Renal cortical epithelial cell (primary cell): ENCODE measurements at places on chromosomes 7 and 10.

DNA sequence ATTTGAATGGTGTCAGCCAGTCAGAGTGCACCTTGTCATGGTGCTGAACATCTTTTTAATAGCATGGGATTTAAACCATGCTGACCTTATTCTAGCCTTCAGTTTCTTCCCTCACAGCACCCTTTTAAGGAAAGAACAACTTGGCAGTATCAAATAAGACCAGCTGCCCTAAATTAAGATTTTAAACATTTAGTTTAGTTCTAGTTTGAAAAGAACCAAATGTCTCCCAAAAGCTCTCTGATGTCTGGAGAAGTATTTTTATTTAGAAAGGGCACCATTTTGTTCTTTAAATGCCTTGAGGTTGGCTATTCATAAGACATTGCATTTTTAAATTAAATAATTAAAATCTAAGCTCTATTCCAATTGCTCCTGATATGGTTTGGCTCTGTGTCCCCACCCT lies 121.1 kb downstream of the CCDC3 start:
- no peak for DNase-seq

GRCh38 chr7:45662540-45663166 lies 88.5 kb downstream of the ADCY1 start:
- DNase-seq, result no peak

GRCh38 chr7:38398725-38399321 lies 125.4 kb upstream of the TARP start:
- DNase-seq, result peak; percentile 35

GRCh38 chr7:50822706-50823105 lies 40.0 kb upstream of the GRB10 start:
- peak; percentile 85 for DNase-seq

GRCh38 chr10:89414146-89414878 lies at the start of gene IFIT5:
IFIT5 (plus strand) TSS chr10:89414568; CDS start chr10:89414799, 231 bp downstream.
- peak; percentile 69 for DNase-seq
